ENCODE measurements at places on chromosomes 16 and 17. TPM values are rescaled to one million over a fixed set of nuclear protein-coding genes. Genes with fewer than 3 reads are reported as not detected.

ARHGDIG gene
- total RNA-seq = not detected

GPR142 gene
- not detected for total RNA-seq

ABAT gene
- total RNA-seq = 6.2 TPM

ABCC11 gene
- total RNA-seq = 0.48 TPM

WFIKKN1 gene
- total RNA-seq = 0.26 TPM

CA10 gene
- 5.3 TPM for total RNA-seq

TMIGD1 gene
- total RNA-seq = not detected

MEIOC gene
- not detected for total RNA-seq

SHISA9 gene
- not detected for total RNA-seq

GRCh38 chr17:78652913-78653312 is 75.7 kb upstream of the DNAH17 start:
- no peaks in the 10 kb centered on the region for H3K36me3 ChIP-seq
- H3K4me1 ChIP-seq = no peaks in the 10 kb centered on the region
- no peak overlapping the region for H3K4me3 ChIP-seq
- H3K27ac ChIP-seq = no peak overlapping the region

DNA sequence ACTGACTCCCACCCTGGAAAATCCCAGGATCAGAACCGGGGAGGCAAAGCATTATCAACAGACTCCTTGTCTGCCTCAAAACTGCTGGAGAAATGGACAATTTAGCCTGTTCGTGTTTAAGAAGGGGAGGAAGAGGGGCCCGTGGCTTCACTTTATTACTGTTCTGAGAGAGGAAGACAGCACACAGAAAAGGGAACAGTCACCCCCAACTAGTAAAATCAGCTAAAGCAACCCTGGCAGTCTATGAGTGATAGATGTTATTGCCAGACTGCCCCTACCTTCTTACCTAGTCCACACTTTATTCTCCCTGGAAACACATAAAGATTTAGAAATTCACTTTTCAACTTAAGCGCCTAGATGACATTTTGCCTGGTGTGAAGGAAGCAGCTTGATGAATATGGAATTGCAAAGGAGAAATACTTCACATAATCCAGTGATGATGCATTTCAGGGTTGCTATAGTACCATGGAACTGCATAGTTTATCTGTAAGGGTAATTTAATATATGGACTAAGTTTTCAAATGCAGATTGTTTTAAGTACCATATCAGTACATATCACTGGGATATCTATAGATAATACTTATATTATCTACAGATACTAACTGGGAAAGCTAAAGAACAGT is 36.9 kb upstream of the TRAP1 start:
- no peak overlapping the region for H3K27ac ChIP-seq
- H3K4me3 ChIP-seq = no peak overlapping the region
- H3K4me1 ChIP-seq = no peaks in the 10 kb centered on the region
- H3K27me3 ChIP-seq = no peaks in the 10 kb centered on the region
- no peaks in the 10 kb centered on the region for H3K36me3 ChIP-seq
- DNase-seq = no peak

GRCh38 chr16:54326266-54326662 is 39.7 kb upstream of the IRX3 start:
- DNase-seq = no peak
- H3K36me3 ChIP-seq = no peaks in the 10 kb centered on the region
- H3K27me3 ChIP-seq = no peaks in the 10 kb centered on the region
- H3K4me3 ChIP-seq = no peak overlapping the region
- H3K27ac ChIP-seq = no peak overlapping the region
- no peaks in the 10 kb centered on the region for H3K4me1 ChIP-seq

GRCh38 chr16:70577256-70577698 is 53.7 kb downstream of the SF3B3 start:
- no peaks in the 10 kb centered on the region for H3K27me3 ChIP-seq
- H3K36me3 ChIP-seq = no peaks in the 10 kb centered on the region
- no peak overlapping the region for H3K4me3 ChIP-seq
- DNase-seq = no peak

- no peak for DNase-seq
- H3K27ac ChIP-seq = no peak overlapping the region
- peaks cover 4% of the 10 kb centered on the region for H3K27me3 ChIP-seq
- no peak overlapping the region for H3K4me3 ChIP-seq
Observed at GRCh38 chr17:2724784-2725164, 13.2 kb upstream of the CLUH start.

- H3K27ac ChIP-seq = peak overlapping the region; percentile 15
- H3K4me3 ChIP-seq = no peak overlapping the region
- H3K36me3 ChIP-seq = no peaks in the 10 kb centered on the region
Observed at GRCh38 chr17:68704871-68705713, 103.9 kb upstream of the FAM20A start.

DNA sequence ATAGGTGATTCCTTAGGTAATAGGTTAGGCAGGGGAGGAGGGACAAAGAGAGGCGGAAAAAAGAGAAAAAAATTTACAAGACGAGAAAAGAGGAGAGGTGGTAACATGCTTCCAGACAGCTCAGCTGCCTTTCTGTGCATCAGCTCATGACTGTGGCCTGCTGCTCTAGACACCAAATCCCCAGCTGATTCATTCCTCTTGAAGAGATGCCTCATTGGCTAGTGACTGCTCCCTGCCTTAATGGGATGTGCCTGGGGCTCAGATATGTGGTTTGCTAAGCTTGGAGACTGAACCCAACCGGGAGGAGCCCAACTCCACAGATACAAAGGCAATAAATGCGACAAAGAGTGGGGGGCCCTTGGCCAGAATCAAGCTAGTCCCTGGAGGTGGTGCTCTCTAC is 105.9 kb upstream of the FAM20A start:
- H3K27me3 ChIP-seq = no peaks in the 10 kb centered on the region
- DNase-seq = no peak
- no peak overlapping the region for H3K4me3 ChIP-seq
- peaks cover 5% of the 10 kb centered on the region for H3K4me1 ChIP-seq
- no peaks in the 10 kb centered on the region for H3K36me3 ChIP-seq

GRCh38 chr16:54080524-54081008 is 206.0 kb downstream of the IRX3 start:
- no peak for DNase-seq
- H3K27ac ChIP-seq = no peak overlapping the region
- H3K4me3 ChIP-seq = no peak overlapping the region
- no peaks in the 10 kb centered on the region for H3K4me1 ChIP-seq
- H3K36me3 ChIP-seq = no peaks in the 10 kb centered on the region

- no peaks in the 10 kb centered on the region for H3K27me3 ChIP-seq
- H3K36me3 ChIP-seq = no peaks in the 10 kb centered on the region
- DNase-seq = no peak
- no peak overlapping the region for H3K4me3 ChIP-seq
- no peak overlapping the region for H3K27ac ChIP-seq
Observed at GRCh38 chr16:51922476-51922875, 624.5 kb downstream of the TOX3 start.

- no peak overlapping the region for H3K27ac ChIP-seq
- H3K36me3 ChIP-seq = no peaks in the 10 kb centered on the region
- H3K4me1 ChIP-seq = no peaks in the 10 kb centered on the region
- H3K4me3 ChIP-seq = no peak overlapping the region
- no peaks in the 10 kb centered on the region for H3K27me3 ChIP-seq
Observed at GRCh38 chr17:32429598-32429997, 14.7 kb upstream of the PSMD11 start.

DNA sequence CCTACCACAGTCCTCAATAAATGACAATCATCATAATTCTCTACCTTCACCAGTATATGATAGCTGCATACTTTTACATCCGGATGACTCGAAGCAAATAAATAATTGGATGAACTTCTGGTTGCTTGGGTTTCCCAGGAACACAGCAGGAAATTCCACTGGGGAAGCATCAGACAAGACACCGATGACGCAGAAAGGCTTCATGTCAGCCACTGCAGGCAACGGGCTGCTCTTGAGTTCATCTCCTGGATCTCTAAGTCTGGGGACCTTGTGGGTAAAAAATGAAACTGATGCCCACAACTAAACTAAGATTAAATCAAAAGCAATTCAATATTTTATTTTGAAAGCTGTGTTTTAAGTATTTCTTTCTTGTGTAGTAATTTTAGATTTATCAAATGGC is 472.1 kb upstream of the C16orf82 start:
- H3K4me1 ChIP-seq = no peaks in the 10 kb centered on the region
- no peaks in the 10 kb centered on the region for H3K36me3 ChIP-seq
- no peak overlapping the region for H3K4me3 ChIP-seq
- no peak for DNase-seq
- no peaks in the 10 kb centered on the region for H3K27me3 ChIP-seq
- H3K27ac ChIP-seq = no peak overlapping the region

DNA sequence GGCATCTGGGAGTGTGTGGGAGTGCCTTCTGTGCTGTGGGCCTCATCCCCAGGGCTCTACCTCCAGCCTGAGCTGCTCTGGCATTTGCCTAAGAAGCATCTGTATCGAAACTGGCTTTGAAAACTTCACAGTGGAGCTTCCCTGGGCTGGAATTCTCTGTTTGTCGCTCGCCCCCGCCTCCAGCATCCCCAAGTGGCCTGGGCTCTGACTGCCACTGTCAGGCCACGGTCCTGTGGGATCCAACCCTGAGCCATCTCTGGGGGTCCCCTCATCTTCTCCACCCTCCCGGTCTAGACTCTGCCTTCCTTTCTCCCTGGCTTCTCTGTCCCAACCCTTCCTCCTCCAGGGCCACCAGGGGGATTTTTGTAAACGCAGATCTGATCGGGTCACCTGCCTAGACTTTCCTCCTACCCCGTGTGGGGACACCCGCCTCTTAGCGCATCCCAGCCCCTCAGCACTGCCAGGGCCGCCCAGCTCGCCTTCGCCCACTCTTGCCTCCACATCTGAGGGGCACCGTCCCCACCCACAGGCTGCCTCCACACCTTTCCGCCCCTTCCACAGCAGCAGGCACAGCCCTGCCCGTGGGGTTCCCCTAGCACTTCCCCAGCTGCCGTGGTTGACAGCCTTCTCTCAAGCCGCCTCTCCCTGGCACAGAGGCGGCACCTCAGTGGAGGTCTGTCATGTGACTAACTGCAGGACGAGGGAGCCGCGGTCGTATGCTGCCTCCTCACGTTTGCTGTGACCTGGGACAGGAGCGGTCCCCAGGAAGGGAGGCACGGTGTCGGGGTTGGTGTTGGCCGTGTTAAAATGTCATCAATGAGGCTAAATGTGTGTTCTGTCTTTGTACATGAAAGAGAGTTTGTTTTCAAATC is 12.0 kb downstream of the TBC1D24 start:
- H3K4me1 ChIP-seq = peaks cover 11% of the 10 kb centered on the region
- no peaks in the 10 kb centered on the region for H3K36me3 ChIP-seq
- no peaks in the 10 kb centered on the region for H3K27me3 ChIP-seq
- H3K27ac ChIP-seq = no peak overlapping the region
- no peak for DNase-seq

DNA sequence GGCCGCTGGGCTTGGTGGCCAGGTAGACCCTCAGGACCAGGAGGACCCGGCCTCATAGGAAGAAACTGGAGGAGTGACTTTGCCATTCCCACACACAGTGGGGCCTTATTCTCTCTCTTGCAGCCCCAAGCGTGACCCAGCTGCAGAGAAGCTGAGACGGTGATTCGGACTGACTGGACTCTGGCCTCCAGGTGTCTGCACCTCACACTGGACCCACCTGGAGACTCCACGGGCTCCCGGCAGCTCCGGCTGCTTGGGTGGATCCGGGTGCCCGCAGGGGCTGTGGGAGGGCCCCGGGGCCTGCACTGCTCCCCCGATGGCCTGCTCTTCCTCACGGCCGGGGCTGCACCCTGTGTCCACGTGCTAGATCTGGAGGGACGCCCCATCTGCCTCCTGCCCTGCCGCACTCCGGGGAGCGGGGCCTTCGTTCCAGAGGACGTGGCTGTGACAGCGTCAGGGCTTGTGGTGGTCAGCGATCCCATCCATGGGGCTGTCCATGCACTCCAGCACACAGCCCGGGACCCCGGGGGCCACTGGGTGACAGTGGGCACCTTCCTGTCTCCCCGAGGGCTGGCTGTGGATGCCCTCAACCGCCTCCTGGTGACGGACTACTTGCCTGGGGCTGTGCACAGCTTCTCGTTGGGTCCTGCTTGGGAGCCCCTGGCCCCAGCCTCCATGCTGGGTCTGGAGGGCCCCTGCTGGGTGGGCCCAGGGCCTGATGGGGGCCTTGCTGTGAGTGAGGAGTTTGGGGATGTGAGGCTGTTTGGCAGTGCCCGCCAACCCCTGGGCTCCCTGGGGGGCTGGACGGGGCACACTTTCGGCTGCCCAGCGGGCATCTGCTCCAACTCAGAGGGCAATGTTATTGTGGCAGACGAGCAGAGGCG is 810 bp downstream of the NHLRC4 start:
- peaks cover 15% of the 10 kb centered on the region for H3K4me1 ChIP-seq
- peak overlapping the region; percentile 25 for H3K4me3 ChIP-seq
- H3K27me3 ChIP-seq = no peaks in the 10 kb centered on the region
- no peak for DNase-seq
- no peaks in the 10 kb centered on the region for H3K36me3 ChIP-seq
- peak overlapping the region; percentile 39 for H3K27ac ChIP-seq

DNA sequence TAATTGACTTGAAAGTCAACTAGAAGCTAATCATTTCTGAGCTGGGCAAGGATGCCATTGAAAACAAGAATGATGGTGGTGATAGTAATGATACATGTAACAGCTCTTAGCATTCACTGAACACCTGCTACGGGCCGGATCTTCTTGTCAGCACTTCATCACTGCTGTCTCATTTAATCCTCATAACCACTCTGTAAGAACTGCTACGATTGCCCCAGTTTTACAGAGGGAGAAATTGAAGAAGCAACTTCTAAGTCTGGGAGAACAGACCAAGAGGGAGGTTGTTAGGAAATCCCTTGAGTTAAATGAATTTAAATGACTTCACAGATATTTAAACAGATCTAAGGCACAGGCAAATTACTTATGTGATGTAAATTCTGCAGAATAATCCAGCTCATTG is 7.0 kb upstream of the GAN start:
- no peaks in the 10 kb centered on the region for H3K36me3 ChIP-seq
- H3K4me1 ChIP-seq = no peaks in the 10 kb centered on the region
- H3K4me3 ChIP-seq = no peak overlapping the region
- H3K27me3 ChIP-seq = no peaks in the 10 kb centered on the region
- DNase-seq = no peak
- H3K27ac ChIP-seq = no peak overlapping the region

DNA sequence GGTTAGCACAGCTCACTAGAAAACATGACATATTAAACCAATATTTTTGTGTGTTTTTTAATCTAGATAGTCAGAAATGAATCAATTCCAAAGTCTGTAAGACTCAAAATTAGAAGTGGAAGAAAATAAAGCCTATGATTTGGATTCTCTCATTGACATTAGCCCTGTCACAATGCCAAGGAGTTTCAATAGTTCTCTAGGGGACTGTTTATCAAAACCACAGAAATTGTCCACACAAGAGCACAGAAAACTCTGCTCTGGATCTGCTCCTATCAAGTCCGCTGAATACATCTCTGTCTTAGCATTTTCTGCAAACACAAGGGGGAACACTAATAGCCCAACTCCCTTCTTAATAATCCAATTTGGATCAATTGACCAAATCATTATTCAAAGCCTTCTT is 152.0 kb downstream of the HS3ST3B1 start:
- no peaks in the 10 kb centered on the region for H3K36me3 ChIP-seq
- H3K27me3 ChIP-seq = no peaks in the 10 kb centered on the region
- no peak for DNase-seq
- H3K4me3 ChIP-seq = no peak overlapping the region
- H3K4me1 ChIP-seq = no peaks in the 10 kb centered on the region

GRCh38 chr17:10628756-10629155 is 28.4 kb downstream of the MYH3 start:
- no peak overlapping the region for H3K4me3 ChIP-seq
- no peaks in the 10 kb centered on the region for H3K36me3 ChIP-seq
- no peaks in the 10 kb centered on the region for H3K27me3 ChIP-seq
- DNase-seq = no peak
- no peak overlapping the region for H3K27ac ChIP-seq
